ENCODE measurements at places on chromosomes 12 and 14.

DNA sequence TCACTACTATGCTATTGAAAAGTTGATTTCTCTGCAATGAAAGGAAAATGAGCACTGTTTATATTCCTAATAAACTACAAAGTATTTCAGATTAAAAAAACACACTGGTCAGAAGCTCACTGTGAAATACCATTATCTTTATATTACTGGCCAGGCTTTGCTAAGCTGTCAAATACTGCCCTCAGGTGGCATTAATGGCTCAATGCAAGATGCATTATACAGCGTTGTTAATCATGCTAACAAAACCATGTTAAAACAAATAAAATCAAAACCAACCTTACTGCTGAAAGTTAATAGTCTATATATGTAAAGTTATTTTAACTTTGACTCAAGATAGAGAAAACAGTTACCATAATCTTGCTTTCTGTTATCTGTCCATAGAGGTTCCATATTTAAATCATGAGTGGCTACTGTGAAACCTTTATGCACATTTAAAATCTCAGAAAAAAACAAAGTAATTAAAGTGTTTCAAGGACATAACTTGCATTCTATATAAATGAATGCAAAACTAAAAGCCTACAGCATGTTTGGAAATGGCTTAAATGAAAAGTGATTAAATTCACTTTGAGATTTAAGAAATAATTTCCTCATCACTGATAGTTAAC is 121.7 kb downstream of the RALGAPA1 start:
- DNase-seq, result no peak

- DNase-seq, result no peak
Observed at GRCh38 chr12:102629262-102629888, 149.0 kb upstream of the IGF1 start.

GRCh38 chr12:25855716-25856115 is 102.8 kb upstream of the RASSF8 start:
- DNase-seq, result no peak

DNA sequence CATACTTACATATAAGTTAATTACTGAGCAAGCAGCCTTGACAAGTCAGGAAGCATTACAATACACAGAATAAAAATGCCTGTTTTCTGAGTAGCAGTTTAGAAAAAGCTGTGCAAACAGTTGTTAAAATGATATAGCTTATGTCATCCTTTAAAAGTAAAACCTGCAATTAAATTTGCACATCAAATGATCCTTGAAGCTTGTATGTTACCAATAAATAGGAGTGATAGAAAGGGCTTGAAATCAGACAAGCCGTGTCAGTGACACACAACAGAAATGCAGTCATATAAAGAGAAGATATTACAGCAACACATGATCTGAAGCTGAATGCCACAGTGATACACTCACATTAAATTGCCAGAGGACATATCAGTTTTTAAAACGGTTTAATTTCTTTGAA is 70.0 kb downstream of the EPS8 start:
- no peak for DNase-seq

GRCh38 chr12:92462049-92462448 is 240.7 kb upstream of the PLEKHG7 start:
- no peak for DNase-seq

- no peak for DNase-seq
Observed at GRCh38 chr12:43425361-43425760, 126.6 kb downstream of the ADAMTS20 start.

- peak; percentile 91 for DNase-seq
Observed at GRCh38 chr12:122946690-122947341, 19.4 kb downstream of the ABCB9 start.

GRCh38 chr12:27732281-27732680 is 21.6 kb downstream of the MRPS35 start:
- DNase-seq, result no peak

DNA sequence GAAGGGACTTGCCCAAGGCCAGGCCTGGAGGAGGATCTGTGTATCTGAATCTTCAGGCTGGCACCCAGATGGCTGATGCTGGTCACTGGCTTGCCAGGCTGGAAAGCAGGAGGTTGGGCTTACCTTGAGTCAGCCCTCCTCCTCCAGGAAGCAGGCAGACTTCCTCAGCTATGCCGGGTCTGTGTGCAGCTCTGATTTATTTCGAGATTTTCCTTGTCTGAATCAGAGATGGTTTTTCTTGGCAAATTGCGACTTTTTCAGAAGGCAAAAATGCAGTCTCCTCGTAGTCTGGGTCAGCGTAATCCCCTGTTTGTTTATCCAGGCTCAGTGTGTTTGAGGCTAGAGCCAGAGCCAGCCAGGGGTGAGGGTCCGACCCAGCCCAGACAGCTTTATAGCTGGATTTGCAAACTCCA is 48.9 kb downstream of the SMOC1 start:
- no peak for DNase-seq

GRCh38 chr12:113649256-113649830 is 177.7 kb upstream of the LHX5 start:
- no peak for DNase-seq

DNA sequence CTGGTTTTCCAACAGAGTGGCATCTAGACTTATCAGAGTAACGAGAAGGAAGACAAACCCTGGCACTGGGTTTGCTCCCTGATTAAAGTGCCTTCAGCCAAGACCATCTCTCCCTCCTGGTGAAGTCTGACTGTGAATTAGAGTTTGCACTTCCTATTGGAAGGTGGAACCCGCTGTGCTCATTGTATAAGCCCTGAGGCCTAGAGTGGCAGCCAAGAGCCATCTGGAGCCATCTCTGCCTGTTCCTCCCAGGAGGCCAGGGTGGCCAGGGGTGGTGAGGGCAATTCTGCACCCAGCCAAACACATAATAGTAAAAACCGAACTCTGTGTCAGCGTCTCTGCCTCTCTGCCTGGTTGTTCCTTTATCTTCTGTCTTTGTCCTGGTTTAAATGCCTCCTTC is 25.0 kb downstream of the MFAP5 start:
- DNase-seq, result no peak

DNA sequence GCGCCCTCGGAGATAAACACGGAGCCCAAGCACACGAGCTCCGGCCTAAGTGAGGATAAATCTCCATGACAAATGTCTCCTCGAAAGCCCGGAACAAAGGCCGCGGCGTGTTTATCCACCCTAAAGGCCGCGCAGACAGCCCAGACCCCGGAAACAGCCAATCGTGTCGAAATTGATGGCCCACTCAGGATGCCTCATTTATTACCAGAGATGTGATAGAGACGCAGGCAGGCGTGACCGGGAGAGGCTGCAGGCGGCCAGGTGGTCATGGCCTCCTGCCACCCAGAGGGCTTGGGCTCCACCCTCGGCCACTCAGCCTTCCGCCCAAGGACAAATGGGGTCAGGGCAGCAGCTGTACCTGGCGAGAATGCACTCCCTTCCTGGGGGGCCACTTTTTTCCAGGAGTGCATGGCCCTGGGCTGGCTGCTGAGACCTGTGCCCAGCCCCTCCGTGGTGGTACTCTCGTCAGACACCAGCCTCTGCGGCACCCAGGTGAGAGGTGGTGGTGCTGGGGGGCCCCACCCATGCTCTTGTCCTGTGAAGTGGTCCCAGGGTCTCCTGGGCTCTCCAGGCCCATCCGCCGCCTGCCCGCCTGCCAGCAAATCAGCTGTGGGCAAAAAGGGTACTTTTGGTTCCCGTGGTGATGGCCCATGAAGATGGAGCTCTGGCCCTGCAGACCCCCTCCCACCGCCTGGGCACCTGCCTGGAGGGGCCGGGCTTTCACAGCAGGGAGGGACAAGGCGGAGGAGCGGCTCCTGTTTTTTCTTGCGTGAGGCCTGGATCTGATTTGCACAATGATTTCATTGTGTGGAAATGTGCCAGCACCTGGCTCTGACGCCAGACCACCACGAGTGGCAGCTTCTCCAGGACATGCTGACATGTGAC is 211.5 kb upstream of the C14orf180 start:
- no peak for DNase-seq

DNA sequence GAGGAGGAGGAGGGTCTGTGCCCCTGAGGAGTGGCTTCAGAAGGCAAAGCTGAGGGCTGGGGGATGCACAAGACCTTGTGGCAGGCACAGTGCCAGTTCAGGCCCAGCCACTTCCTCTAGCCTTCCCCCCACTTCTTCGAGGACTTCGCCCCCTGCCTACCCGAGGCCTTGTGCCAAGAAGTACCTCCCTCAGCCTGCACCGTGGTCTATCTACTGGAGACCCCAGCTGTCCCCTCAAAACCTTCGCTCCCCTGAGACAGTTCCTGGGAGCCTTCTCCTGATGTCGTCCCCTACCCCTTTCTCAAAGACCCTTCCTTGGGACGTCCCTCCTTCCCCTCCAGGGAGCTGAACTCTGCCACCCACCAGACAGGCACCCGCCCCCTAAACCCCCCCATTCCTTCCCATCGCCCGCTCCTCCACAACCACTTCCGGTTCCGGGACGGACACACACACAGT is 604 bp downstream of the ZNF384 start:
- DNase-seq, result peak; percentile 81

- no peak for DNase-seq
Observed at GRCh38 chr12:57157588-57158173, 10.3 kb upstream of the LRP1-AS start.

DNA sequence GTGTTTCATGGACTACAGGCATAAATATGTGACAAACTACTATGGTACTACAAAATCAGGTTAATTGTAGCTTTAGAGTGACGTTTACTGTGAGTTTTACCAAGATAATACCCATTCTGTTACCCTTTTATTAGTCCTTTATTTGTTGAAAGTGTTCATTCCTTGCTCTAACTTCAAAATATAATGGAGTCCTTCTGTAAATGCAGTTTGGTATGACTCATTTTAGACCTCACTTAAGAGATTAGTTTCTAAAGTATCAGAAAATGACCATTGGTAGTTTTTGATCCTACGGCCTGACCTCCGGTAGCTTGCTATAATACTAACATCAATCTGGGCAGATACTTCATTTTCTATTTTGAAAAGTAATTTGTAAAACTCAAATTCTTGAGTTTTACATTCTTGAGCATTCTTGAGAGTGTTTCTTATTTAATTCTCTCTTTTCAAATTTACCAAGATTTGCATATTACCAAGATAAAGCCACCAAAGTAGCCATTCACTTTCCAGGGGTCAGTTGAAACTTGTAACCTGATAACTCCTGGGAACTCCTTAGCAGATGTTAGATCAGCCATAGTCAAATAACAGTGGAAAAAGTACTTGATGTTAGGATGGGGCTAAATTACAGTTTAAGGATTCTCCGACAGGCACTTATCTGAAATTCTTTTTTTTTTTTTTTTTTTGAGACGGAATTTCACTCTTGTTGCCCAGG is 4.2 kb downstream of the HSPA2 start:
- DNase-seq, result no peak

GRCh38 chr12:76762601-76762980 is 1.3 kb upstream of the ZDHHC17 start:
- no peak for DNase-seq

DNA sequence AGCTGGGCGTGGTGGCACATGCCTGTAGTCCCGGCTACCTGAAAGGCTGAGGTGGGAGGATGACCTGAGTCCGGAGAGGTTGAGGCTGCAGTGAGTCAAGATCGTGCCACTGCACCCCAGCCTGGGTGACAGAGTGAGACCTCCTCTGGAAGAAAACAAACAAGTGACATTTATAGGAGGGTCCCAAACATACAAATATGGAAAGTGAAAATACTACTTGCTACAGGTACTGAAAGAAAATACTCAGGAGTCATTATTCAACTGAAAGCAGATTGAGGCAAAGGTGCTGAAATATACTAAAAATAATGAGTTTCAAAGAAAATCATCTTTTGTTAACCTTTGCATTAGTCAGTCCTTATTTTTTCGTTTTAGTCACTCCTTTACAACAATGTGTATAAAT is 53.5 kb downstream of the ETV6 start:
- no peak for DNase-seq

- no peak for DNase-seq
Observed at GRCh38 chr14:67738740-67739504, 37.2 kb downstream of the RDH12 start.

GRCh38 chr14:75051556-75051899 is 261 bp upstream of the MLH3 start:
- no peak for DNase-seq

DNA sequence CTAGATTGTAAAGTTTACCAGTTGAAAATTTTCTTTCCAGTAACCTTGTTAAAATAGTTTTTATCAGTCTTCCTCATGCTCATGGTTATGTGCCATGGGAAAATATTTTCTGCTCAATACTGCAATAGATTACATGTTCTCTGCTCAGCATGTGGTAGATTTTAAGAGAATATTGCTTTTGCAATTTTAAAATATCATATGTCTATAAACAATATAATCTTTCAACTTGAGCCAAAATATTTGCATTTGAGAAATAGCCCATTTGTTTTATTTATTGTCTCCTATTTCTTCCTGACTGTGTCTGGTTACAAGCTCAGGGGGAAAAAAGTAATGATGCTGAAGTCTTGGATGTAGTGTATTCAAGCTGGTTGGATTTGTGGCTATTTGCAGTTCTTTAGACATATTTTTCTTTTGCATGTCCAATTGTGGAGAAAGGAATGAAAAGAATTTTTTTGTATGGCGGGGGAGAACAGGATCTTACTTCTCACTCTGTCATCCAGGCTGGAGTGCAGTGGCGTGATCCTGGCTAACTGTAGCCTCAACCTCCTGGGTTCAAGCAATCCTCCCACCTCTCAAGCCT is 342.6 kb upstream of the NAV3 start:
- no peak for DNase-seq

GRCh38 chr14:71804992-71805391 is 127.2 kb upstream of the RGS6 start:
- DNase-seq, result no peak

DNA sequence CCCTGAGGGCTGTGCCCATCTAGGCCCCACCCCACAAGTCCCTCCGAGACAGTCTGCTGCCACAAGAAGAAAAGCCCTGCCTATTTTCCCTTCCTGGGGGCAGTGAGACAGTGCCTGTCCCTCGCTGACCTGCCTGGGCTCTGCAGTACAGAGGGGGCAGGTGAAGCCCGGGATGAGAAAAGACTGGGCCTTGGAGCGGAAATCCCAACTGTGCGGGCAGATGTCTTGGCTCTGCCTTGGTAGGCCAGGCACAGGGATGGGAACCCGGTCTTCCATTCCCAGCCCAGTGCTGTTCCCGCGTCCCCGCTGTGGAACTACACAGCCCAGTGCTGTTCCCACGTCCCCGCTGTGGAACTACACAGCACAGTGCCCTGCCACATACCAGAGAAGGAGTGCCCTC is 12.8 kb upstream of the NXPH4 start:
- DNase-seq, result no peak

DNA sequence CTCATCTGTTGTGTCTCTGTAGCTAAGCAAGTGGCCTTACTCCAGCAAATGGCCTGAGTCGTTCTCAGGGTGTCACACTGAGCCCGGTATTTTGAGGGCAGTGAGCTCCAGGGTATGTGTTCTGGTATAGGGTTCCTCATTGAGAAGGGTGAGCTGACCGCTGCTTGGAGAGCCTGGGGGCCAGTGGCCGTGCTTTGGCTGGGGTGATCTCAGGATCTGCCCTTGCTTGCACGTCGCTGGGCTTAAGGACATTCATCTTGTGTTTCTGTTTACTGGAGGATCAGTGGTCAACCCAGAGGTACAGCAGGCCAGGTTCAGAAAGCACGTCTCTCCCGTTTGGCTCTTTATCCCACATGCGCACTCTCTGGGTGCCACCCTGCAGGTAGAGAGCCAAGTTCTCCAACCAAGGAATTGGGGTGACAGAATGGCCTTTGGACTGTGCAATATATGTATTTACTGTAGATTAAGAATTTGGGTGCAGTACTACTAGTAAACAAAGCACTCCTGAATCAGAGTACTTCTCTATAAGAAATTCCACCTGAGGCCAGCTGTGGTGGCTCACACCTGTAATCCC is 52.1 kb downstream of the FBXW8 start:
- DNase-seq, result no peak

Measured in activated effector memory CD4-positive, alpha-beta T cell treated with anti-CD3 and anti-CD28 coated beads, Interleukin-2, amount 50 U/mL, for 16 hours (primary cell).